ENCODE measurements at places on chromosomes 2 and 18. TPM values are rescaled to one million over a fixed set of nuclear protein-coding genes. Genes with fewer than 3 reads are reported as not detected.
A peak's percentile ranks its signal among the peaks of the same experiment; 100 is the strongest.

DNA sequence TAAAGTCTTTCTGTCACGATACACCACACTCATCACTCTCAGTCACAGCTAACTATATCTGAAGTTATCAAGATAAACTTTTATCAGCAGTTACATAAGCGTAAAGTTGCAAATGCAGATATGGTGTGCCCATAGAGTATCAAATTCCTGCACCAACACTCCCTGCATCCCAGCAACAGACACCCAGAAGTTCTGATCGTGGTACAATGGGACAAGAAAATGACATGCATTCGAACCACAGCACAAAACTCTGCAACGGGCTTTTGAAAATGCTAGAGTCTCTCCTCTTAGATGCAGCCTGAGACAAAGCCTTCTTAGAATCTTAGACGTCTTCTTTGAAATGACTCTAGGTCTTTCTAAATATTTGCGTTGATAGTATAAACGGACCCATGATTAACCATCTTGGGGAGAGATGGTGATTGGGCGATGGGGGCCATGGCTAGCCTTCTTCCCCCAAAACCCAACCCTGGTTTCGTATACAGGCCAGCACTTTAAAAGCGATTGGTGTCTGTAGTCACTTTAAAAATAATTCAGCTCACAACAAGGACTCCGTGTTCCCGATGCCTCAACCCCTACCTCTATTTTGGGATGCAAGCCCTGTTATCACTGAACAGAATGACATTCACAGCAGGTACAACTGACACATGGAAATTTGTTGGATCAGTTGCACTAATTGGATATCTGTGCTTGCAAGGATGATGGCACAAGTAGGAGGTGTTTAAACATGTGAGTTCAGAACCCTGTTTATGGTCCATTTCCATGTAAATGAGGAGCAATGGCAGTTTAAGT, 286.6 kb downstream of the MYT1L start:
- DNase-seq: no peak

- no peak for DNase-seq
Measured at GRCh38 chr2:58875436-58875835, 634.3 kb upstream of the FANCL start.

DNA sequence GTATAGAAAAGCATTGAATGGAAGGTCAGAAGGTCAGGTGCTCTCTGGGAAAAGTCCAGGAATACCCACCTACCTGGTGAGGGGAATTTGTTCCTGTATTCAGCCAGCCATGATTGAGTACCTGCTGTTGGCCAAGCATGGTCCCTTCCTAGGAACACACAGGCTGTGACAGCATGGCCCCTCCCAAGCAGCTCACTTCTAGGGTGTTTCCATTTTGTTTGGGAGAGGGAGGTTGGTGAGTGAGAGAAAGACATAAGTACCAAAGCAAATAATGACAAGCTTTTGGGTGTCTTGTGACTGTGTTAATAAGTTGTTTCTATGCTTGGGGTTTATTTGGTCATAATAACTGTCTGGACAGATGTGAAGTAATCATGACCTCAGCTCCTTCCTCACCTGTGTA, 46.3 kb downstream of the CABLES1 start:
- DNase-seq: no peak

DNA sequence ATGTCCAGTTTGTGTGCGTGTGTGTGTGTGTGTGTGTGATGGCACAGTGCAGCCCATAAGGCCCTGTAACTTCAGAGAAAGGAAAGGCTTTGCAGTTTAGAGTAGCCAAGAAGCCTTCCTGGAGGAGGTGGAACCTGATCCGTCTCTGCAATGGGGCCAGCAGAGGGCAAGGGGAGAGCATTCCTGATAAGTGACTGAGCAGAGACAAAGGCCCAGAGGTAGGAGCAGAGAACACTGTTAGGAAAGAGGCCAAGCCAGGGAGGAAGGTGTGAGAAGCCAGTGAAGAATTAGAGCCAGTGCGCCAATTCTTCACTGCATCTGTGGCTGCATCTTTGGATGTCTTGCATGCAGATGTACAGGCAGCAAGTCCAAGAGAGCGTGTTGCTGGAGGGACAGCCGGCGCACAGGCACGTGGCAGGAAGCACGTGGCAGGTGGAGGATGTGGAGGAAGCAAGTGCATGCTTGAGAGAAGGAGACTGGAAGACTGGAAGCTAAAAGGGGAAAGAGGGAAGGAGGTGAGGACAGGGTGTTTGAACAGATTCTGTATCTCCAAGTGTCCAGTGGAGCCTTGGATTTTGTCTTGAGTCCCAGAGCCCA, 196.3 kb downstream of the CTIF start:
- DNase-seq: peak; percentile 80

GRCh38 chr18:13290856-13291271, 72.3 kb downstream of the LDLRAD4 start:
- DNase-seq: no peak

DNA sequence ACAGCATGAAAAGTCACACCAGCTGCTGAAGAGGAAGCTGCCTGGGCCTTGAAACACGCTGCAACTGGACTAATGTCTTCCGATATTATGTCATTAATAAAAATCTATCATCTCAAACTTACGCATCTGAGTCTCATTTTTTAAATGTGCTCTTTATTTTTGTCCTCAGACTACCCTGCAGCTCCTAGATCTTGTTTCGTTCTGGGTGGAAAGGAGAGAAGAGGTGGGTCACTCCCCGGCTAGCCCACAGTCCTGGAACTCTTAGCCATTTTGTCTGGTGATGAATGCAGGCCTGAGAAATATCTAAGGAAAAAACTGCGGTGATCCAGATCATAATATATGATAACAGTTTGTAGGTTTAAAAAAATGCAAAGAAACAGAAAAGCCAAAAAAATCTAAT, 73.3 kb downstream of the TXNL1 start:
- DNase-seq: no peak

GRCh38 chr2:112109278-112109677, 28.9 kb upstream of the FBLN7 start:
- no peak for DNase-seq

Gene FHL2
- total RNA-seq: 77.3 TPM

Gene KCNJ3
- not detected for total RNA-seq

Gene MC5R
- not detected for total RNA-seq

Gene MYO1B
- total RNA-seq: 204 TPM

Gene TXNL1
- total RNA-seq: 97.4 TPM
